Suppressor macrophage (primary cell): ENCODE measurements at places on chromosomes 3 and 15.

DNA sequence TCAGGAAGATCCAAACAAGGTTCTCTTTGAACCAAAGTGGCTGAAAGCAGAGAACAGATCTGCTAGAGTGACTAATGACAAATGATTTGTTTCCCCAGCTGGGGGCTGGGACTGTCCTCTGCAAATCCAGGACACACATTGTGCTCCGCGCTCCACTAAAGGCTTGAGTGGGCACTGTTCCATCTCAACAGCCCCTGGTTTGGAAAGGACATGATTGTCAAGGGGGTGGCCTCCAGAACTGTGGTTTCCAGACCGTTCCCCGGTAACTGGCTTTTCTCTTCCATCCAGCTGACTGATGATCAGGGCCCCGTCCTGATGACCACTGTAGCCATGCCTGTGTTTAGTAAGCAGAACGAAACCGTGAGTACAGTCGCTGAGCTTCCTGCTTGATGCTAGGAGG is 91.0 kb downstream of the LRTM1 start:
- no peak for DNase-seq

GRCh38 chr3:108331792-108332191 is 35.4 kb downstream of the HHLA2 start:
- DNase-seq: no peak

- no peak for DNase-seq
Measured at GRCh38 chr3:13555753-13556152, 6.8 kb downstream of the FBLN2 start.

DNA sequence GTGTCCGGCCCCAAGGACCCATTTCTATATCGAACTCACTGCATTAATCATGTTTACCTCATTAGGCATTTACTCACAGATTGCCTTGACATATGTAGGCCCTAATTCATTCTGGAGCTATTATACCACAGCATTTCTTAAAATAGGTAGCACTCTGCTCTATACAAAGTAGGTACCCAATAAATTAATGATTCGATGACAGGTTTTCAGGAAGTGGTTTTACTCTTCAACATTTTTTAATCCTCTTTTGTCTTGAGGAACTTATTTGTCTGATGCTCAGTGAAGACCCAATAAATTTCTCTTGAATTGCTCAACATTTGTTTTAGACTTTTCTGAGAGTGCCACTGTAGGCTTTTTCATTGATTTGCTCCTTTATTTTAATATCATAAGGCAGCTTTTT is 12.1 kb downstream of the TGFBR2 start:
- DNase-seq: no peak

DNA sequence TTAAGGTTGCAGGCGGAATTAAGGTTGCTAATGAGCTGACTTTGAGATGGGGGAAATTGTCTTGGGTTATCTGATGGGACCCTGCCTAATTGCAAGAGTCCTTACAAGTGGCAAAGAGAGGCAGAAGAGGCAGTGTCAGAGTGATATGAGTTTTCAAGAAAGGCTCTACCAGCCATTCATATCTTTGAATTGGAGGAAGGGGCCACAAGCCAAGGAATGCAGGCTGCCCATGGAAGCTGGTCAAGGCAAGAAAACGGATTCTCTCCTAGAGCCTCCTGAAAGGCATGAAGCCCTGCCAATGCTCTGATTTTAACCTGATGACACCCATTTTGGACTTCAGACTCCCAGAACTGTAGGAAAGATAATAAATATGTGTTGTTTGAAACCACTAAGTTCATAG is 20.6 kb upstream of the SMAD6 start:
- DNase-seq: no peak

DNA sequence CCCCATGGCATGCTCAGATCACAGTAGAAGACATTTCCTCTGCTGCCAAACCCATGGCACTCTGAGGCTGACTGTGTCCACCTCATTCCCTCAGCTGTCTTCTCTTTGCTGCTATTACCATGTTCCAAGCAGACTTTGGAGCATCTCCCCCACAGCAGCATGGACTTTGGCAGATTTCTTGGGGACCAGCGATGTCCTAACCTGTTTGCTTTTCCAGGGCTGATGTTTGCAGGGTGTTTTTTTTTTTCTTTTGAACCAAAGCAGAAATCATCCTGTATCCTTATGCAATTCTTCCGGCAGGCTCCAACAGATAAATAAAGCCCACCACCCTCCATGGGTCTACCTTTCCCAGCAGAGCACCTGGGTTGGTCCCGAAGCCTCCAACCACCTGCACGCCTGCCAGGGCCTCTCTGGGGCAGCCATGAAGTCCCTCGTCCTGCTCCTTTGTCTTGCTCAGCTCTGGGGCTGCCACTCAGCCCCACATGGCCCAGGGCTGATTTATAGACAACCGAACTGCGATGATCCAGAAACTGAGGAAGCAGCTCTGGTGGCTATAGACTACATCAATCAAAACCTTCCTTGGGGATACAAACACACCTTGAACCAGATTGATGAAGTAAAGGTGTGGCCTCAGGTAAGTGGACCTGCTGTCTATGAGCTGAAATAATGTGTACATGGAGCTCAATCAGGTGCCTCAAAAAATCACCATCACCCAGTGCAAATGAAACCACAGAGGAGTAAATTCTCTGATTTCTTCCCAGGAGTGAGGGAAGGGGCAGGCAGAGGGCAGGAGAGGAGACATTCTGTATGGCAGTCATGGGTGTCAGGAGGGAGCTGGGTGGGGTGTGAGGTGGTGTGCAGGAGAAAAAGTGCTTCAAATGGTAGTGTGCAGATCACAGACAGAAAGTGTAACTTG is at the start of gene AHSG:
Gene AHSG (plus strand): TSS at position 340 of the 916 bp plus-strand sequence. CDS start 82 bp downstream, at position 422.
- no peak for DNase-seq

GRCh38 chr3:81442758-81443456 is 318.5 kb downstream of the GBE1 start:
- DNase-seq: no peak

GRCh38 chr15:45729141-45729540 is 94.3 kb downstream of the SQOR start:
- DNase-seq: no peak

DNA sequence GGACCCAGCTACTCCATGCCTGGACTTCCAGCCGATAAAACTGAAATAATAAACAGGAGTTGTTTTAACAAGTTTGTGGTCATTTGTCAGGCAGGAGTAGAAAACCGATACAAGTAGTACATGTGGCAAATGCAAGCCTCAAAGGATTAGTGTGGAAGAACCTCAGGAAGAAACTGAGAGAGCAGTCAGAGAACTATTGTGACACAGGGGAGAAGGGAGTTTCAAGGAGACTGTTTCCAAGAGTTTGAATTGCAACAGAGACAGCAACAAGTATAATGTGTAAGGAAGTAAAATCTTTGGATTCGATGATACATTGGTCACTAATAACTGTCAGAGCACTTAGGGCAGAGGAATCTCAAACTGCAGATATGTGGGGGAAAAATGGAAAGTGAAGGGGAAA is 450.6 kb upstream of the ARHGEF26 start:
- no peak for DNase-seq

GRCh38 chr3:113156816-113157333 is 54.5 kb upstream of the BOC start:
- DNase-seq: no peak

DNA sequence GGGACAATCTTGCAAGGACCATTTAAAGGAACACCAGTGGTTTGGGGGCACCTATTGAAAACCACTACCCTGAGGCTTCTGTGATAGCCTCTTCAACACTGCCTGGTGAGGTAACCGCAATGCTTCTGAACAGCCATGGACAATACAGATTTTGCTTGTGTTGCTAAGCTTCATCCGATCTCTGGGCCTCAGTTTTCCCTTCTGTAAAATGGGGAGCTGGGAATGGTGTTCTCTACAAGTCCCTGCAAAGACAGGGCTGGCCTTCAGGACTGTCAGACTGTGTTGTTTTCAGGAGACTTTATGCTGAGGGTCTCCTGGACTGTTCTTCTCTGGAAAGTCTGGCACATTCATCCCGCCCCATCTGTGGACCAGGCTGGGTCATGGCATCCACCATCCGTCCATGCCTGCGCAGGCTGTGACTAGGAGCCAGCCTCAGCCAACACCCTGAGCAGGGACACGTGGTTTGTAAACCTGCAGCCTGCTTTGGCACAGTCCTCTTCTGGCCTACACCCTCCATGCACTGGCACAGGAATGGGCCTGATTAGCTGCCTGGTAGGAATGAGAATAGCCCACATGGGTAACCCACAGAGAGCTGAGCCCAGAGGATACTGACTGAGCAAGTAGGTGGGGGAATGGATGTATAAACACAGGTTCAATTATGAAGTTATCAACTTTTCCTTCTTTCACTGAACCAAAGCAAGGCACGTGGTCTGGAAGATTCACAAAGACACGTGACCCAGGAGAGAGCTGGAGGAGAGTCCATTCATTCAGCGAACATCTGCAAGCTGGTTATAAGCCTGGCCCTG is 55.3 kb downstream of the ROPN1B start:
- no peak for DNase-seq

DNA sequence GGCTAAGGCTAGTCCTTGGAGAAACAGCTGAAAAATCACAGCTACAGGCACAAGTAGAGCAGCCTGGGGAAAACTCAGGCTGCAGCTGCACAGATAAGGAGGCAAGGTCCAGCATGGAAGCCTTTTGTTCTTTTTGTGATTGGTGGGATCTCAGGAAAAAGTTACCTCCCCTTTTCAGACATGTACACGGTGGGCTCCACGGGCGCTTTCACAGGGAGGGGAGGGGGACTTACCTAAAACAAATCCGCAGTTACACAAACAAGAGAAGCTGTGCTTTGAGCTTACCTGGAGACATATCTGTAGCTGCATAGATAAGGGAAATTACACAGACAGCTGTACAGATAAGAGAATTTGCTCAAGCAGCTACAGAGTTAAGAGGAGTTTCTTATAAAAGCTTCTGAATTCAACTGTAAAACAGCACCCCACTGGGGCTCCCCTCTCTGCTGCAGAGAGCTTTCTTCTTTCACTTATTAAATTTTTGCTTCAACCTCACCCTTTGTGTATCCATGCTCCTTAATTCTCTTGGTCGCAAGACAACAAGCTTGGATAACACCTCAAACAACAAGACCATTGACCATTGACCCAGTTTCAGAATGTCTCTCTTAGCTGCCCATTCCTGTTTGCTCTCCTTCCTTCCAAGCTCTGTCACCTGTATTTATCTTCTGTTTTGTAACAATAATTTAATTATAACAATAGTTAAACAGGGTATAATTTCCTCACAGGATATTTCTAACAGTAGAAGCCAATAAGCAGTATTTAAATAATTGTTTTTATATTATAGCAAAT is 10.9 kb upstream of the CD200 start:
- no peak for DNase-seq

GRCh38 chr15:63712828-63713520 is 115.8 kb downstream of the FBXL22 start:
- DNase-seq: no peak

- DNase-seq: no peak
Measured at GRCh38 chr3:192183109-192183508, 544.2 kb downstream of the FGF12 start.

GRCh38 chr15:90039996-90040395 is 38.9 kb downstream of the ZNF710 start:
- DNase-seq: peak; percentile 83

- peak; percentile 5 for DNase-seq
Measured at GRCh38 chr3:76585794-76586392, 454.0 kb upstream of the ROBO2 start.

GRCh38 chr3:113660458-113660857 is 36.0 kb downstream of the USF3 start:
- no peak for DNase-seq

DNA sequence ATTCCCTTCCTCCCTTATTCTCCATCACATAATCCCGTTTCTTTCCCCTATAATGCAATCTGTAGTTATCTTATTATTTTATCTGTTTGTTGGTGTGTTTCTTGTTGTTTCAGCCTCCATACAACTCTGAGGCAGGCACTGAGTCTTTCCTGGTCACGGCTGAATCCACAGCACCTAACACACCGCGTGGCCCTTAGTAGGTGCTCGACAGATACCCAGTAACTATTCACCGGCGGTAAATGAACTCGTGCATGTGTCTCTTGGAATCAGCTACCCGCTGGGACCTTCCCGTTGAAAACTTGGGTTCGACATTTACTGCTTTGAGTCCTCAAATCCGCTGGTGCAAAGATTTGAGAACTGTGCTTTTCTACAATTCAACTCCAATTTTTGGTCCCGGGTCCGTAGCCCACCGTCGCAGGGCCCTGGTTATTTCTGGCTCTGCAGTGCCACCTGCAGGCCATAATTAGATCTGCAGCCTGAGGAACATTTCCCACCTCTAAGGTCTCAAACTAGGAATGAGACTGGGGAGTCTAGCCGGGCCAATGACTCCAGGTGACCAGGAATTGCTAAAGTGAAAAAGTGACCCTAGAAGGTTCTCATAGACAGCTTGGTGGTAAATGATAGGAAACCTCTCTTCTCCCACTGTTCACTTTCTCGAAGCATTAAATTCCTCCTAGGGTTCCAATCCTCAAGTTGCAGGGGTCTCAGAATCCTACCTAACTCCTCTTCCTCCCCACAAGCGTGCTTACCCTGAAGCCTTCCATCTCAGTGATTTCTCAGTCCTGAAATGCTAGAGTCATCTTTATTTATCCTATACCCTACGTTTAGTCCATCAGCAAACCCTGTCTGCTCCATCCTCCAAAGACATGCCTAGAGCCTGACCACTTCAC is 40.0 kb upstream of the TRH start:
- DNase-seq: peak; percentile 41

DNA sequence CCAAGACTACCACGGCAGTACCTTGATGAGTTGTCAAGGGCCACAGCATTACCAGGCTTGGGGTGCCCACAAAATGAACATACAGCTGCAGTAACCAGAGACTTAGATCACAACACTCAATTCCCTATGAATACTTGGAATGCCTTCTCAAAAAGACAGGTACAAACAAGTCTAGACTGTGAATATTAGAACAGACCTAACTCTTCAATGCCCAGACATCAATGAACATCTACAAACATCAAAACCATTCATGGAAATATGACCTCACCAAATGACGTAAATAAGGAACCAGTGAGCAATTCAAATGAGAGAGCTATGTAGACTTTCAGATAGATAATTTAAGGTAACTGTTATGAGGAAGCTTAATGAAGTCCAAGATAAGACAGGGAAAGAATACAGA is 185.1 kb upstream of the POU1F1 start:
- DNase-seq: no peak

DNA sequence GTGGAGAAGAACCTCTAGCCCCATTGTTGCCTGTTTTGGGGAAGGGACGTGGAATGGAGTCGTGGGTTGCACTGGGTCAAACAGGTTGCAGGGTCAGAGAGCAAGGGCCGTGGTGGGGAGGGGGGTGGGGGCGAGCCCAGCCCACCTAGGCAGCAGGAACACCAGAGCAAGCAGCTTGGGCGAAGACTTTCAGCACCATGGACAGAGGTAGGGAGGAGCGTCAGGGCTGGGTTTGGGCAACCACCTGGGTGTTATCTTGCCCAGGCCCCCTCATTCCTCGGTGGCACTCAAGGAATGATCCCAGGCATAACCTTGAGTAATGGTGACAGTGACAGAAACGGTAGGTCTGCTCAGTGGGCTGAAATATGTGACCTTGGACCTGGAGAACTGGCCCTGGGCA is 45.9 kb upstream of the TMEM115 start:
- DNase-seq: peak; percentile 47

- peak; percentile 20 for DNase-seq
Measured at GRCh38 chr3:37295925-37296324, 121.5 kb upstream of the LRRFIP2 start.

- DNase-seq: no peak
Measured at GRCh38 chr15:99241752-99242151, 7.6 kb downstream of the TTC23 start.
